ENCODE measurements at places on chromosomes 5 and 9. TPM values are rescaled to one million over a fixed set of nuclear protein-coding genes. Genes with fewer than 3 reads are reported as not detected.

GRCh38 chr9:120922404-120923195 lies 4.0 kb downstream of the TRAF1 start:
- no peak overlapping the region for H3K27ac ChIP-seq
- H3K4me1 ChIP-seq = peaks cover 52% of the 10 kb centered on the region
- H3K4me3 ChIP-seq = no peak overlapping the region
- H3K27me3 ChIP-seq = peaks cover 10% of the 10 kb centered on the region

GRCh38 chr5:144284931-144285502 lies 114.3 kb downstream of the KCTD16 start:
- H3K4me3 ChIP-seq = no peak overlapping the region
- no peak for DNase-seq
- no peaks in the 10 kb centered on the region for H3K36me3 ChIP-seq
- H3K4me1 ChIP-seq = no peaks in the 10 kb centered on the region

- no peak overlapping the region for H3K27ac ChIP-seq
- H3K4me3 ChIP-seq = no peak overlapping the region
- DNase-seq = peak; percentile 91
- H3K4me1 ChIP-seq = no peaks in the 10 kb centered on the region
Measured at GRCh38 chr9:35882263-35882848, 12.2 kb upstream of the OR13J1 start.

- peak overlapping the region; percentile 74 for H3K27ac ChIP-seq
- no peaks in the 10 kb centered on the region for H3K36me3 ChIP-seq
- H3K4me1 ChIP-seq = peaks cover 22% of the 10 kb centered on the region
- DNase-seq = no peak
Measured at GRCh38 chr5:124997186-124997893, 250.9 kb upstream of the ZNF608 start.

DNA sequence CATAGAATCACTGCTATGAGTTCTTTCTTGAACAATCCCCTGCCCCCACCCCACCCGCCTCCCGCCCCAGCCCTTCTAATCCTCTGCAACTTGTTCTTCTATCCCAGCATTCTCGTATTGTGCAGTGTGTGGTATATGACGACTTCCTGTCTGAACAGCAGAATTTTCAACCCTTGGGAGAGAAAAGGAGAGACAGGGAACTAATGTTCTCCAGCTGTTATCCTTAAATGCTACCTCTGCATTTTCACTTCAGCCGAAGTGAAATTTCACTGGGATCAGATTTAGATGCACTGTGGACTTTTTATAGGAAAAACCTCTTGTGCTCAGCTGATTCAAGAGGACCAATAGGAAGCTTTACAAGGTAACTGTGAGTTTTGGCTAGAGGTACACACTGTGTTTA lies 2.2 kb downstream of the FBXL7 start:
- no peaks in the 10 kb centered on the region for H3K36me3 ChIP-seq
- H3K4me3 ChIP-seq = peak overlapping the region; percentile 74
- no peak for DNase-seq
- H3K27ac ChIP-seq = no peak overlapping the region

GRCh38 chr5:128613128-128613527 lies 75.1 kb upstream of the FBN2 start:
- no peaks in the 10 kb centered on the region for H3K4me1 ChIP-seq
- H3K36me3 ChIP-seq = no peaks in the 10 kb centered on the region
- H3K4me3 ChIP-seq = no peak overlapping the region
- DNase-seq = no peak

DNA sequence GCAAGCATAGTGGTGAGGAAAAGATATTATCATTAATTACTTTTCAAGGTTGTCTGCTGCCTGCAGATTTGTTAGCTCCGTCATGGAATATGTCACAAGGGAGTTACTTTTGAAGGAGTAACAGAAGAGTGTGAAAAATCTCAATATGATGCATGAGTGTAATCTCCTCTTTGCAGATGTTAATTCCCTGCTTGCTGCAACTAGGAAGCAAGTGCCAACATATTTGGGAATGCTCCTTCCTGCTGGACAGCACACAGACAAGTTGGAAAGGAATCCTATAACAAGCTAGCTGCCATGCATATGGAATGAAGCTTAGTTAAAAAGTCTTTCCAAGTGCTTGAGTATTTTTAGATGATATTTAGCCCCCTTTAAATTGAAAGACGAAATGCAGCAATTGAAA lies 2023.6 kb upstream of the CDH6 start:
- no peak overlapping the region for H3K27ac ChIP-seq
- H3K4me3 ChIP-seq = no peak overlapping the region
- peak; percentile 15 for DNase-seq
- no peaks in the 10 kb centered on the region for H3K36me3 ChIP-seq
- H3K27me3 ChIP-seq = no peaks in the 10 kb centered on the region

GRCh38 chr5:173907686-173908371 lies 19.7 kb downstream of the CPEB4 start:
- DNase-seq = no peak
- H3K4me1 ChIP-seq = peaks cover 31% of the 10 kb centered on the region
- H3K4me3 ChIP-seq = no peak overlapping the region
- no peaks in the 10 kb centered on the region for H3K27me3 ChIP-seq
- no peak overlapping the region for H3K27ac ChIP-seq
- no peaks in the 10 kb centered on the region for H3K36me3 ChIP-seq

- no peaks in the 10 kb centered on the region for H3K36me3 ChIP-seq
- no peak for DNase-seq
- no peaks in the 10 kb centered on the region for H3K27me3 ChIP-seq
- H3K27ac ChIP-seq = no peak overlapping the region
Measured at GRCh38 chr5:140228364-140228837, 53.4 kb downstream of the CYSTM1 start.

Gene DND1
- total RNA-seq = 15.5 TPM

Gene NAIP
- 4.4 TPM for total RNA-seq

Gene LOX
- 1.8 TPM for total RNA-seq

Gene PGM5
- total RNA-seq = not detected

Gene SLC6A7
- not detected for total RNA-seq

Gene GMCL2
- total RNA-seq = 0.07 TPM
